Activated CD8-positive, alpha-beta memory T cell treated with anti-CD3 and anti-CD28 coated beads, Interleukin-2, amount 50 U/mL, for 4 hours (primary cell): ENCODE measurements at places on chromosomes 1 and 21.

DNA sequence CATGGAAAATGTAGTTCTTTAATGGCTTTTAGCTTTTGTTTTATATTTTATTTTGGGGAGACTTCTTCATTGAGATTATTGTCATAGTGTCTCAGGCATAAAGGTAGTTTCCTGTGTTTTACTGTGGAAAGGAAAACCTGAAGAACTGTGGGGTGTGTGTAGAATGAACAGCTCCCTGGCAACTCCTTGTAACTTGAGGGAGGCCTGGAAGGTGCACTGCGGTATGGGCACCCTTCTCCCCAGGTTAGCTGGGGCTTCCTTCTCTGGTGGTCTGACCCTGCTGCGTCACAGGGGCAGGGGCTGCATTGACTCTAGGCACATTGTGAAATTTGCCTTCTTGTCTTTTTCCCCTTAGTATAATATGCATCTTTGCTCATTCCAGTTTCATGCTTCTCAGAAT, 1.7 kb downstream of the ATP1B1 start:
- no peak for DNase-seq

GRCh38 chr1:182666706-182667105, 17.7 kb downstream of the RGS8 start:
- no peak for DNase-seq

DNA sequence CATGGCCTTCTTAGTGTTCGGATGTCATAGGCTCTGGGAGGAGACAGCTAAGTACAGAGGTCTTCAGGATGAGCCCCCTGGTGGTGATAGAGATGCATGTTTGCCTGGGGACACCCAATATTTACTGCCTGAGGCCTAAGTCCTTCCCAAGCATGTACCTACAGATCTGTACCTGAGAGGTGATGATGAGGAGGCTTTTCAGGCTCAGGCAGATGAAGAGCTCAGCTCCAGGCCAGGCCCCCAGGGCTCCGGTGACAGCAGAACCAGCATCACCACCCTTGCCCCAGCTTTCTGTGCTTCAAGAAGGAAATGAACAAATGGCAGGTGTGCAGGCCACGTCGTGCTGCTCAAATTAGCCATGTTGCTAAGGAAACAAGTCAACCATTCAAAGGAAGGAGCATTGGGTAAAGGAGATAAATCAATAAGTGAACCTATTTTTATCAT, 21.1 kb downstream of the CACNA1E start:
- no peak for DNase-seq

DNA sequence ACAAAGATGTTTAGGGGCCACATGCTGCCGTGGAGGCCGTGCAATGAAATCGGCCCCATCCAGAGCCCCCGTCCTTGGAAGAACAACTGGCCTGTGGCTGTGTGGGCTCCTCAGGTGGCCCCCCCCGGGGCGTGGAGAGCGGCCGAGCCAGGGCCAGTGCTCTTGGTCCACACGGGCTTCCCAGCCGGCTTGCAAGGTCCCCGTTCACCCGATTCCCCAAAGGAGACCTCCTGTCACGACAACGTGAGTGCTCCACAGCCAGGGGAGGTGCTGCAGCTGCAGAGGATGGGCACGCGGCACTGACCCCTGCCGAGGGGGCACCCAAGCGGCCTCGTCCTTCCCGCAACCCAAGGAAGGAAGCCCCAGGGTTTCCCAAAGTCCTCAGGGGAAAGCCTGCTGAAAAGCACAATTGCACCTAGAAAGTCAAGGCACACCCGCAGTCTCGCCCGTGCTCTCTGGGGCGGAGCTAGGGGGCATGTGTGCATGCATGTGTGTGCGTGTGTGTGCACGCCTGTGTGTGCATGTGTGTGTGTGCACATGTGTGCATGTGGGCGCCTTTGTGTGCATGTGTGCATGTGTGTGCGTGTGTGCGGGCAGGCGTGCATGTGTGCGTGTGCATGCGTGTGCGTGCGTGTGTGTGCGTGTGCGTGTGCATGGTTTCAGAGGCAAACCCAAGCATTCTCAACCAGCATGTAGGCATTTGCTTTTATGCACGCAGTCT, 48.2 kb downstream of the SLX9 start:
- DNase-seq, result peak; percentile 14

GRCh38 chr1:98662356-98662670, 792 bp downstream of the SNX7 start:
- no peak for DNase-seq

- no peak for DNase-seq
Measured at GRCh38 chr1:236890152-236891056, 95.3 kb downstream of the MTR start.

DNA sequence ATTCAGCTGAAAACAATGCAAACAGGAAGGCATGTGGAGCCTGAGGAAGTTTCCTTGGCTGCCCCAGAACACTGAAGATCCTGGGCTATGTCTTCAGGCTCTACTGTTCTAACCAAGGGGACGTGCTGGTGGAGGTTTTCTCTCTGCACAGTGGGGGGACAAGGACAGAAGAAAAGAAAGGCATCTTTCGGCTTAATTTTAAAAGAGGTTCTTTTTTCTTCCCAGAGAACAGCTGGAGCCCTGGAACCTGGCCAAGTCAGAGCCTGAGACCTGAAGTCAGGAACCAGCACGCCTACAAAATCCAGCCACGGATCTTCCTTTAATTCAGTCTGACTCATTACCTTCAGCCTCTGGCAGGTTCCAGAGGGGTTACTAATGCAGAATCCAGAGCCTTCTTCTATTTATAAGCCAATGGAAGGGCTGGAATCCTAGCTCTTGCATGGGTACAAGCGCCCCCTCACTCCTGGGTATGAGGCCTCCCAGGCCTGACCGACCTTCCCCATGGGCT, 19.8 kb downstream of the CTNNBIP1 start:
- no peak for DNase-seq

- no peak for DNase-seq
Measured at GRCh38 chr1:239814306-239814881, 277.3 kb upstream of the FMN2 start.

GRCh38 chr1:200624679-200625335, 4.3 kb upstream of the KIF14 start:
- DNase-seq, result no peak

DNA sequence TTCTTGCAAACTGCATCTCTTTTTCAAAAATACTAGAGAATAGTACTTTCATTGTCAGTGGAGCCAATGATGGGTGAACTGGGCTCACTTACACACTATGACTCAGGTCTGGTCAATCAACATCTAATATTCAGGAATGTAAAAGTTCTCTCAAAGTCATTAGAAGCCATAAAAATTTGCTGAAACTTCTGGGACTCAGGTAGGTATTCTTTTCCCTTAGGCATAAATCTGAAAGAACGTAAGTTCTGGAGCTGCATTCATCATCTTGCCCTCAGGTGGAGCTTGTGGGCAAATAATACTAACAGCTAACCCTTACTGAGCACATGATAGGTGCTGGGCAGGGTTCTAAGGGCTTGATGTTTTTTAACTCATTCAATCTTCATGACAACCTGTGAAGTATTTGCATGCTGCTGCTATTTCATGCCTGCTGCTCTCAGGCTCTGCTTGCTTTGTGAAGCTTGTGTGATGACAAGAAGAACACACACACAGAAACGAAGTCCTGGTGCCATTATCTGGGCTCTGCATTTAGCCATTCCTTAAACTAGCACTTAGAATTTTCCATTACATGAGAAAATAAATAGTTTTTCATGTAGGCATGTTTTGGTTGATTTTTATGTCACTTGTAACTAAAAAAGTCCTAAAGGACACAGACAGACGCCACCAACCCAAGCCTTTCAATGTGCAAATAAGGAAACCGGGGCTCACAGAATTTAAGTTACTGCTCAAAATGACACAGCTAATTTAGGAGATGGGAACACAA, 394.2 kb upstream of the LYPLAL1 start:
- no peak for DNase-seq

- DNase-seq, result no peak
Measured at GRCh38 chr1:90713741-90714509, 3.2 kb downstream of the BARHL2 start.

DNA sequence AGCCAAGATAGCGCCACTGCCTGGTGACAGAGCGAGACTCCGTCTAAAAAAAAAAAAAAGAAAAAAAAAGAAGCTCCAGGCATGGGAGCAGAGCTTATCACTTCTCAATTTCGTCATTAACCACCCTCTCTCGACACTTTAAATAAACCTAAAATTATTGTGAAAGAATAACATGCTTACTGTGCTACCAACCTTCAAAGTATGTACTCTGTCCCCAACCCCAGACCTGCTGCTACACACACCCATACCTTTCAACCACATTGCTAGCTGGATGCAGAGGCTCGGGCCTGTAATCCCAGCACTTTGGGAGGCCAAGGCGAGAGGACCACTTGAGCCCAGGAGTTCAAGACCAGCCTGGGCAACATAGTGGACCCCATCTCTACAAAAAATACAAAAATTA, 38.7 kb downstream of the GNPAT start:
- no peak for DNase-seq

DNA sequence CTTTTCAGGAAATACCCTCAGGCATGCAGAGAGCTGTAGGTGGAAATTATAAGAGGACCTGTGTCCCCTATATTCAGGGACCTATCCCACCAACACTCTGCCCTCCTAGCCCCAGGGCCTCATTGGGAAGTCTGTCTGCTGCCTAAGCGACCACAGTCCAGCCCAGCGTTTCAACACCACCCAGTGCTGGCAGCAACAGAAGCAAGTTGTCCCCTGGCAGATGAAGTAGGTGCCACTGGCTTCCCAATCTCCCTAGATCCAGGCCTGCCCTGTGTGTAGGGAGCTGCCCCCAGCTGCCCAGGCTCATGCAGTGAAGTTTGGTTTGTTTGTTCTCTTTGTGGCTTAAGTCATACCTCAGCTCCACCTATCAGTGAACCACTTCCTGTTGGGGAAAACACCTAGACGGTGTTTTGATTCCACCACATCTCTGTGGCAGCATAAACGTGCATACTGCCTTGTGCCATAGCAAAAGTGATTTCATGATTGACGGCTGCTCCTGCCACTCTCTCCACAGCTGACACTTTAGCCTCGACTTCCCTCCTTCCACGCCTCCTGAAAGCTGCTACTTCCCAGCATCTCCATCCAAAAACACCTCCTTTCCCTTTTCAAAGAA, 8.1 kb upstream of the LEFTY1 start:
- peak; percentile 46 for DNase-seq

DNA sequence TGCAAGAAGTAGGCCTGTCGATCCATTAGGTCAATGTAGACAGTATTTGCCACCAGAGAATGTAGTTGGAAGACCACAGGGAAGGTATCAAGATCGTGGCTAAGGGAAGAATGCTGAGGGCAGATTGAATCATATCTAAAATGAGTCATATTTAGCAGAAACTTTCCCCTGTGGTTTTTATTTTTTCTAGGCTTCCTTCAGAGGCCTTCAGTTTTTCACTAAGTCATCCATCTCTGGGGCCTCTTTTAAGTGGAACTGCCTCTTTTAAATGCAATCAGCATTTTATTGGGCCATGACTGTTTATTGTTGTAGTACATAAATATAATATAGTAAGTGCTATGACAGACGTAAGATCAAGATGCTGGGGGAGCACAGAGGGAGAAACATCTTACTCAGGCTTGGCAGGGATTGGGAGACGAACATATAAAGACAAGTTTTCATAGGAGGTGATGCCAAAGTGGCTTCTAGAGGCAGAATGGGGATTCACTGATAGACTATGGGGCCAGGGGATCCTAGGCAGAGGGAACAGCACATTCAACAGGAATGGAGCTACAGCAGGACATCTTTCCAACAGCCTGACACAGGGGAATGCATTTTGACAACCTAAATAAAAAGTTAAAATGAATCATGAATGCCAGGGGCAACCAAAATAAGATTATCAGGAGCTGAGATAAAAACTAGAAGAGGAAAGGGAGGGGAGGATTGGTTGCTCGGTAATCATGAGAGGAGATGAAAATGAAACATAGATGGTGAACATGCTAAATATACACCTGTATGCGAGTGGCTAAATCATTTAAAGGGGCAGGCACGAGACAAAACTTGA, 20.1 kb downstream of the UBE2U start:
- DNase-seq, result no peak

DNA sequence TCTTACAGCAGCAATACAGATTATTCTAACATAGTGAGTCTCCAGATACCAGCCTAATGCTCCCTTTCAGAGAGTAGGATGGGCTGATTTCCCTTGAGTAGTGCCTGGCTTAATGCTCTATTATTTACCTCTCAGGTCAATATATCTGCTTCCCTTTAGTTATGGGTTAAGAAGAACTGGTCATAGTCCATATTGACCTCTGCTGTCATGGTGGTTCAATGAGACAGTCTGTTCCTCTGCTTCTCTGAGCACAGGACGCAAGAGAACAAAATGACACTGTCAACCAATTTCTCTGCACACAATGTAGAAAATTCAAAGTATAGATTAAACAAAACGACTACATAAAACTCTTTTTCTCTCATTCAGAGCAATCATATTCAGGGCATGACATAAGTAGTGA, 2.9 kb downstream of the MRAP start:
- DNase-seq, result no peak

DNA sequence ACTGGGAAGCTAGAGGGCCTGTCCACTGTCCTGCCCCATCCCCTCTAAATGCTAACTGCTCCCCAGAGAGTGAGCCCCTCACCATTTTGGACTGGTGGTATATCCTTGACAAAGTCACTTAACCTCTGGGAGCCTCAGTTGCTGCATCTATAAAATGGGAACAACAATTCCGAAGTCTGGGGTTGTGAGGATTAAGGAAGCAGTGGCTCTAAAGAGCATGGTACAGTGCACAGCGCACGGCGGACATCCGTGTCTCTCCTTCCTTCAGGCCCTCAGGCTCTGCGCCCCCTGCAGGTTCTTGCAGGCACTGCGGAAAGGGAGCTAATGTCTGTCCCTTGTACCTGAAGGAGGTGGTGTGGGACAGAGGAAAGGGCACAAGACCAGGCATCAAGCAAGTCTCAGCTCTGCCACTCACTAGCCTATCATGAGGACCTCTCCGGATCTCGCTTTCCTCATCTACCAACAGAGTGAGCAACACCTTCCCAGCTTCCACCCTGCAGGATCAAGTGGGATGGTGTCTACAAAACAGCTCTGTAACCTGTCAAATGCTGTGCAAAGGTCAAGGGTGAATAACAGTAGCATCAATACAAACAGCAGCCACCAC, 20.1 kb downstream of the ECE1 start:
- peak; percentile 85 for DNase-seq

DNA sequence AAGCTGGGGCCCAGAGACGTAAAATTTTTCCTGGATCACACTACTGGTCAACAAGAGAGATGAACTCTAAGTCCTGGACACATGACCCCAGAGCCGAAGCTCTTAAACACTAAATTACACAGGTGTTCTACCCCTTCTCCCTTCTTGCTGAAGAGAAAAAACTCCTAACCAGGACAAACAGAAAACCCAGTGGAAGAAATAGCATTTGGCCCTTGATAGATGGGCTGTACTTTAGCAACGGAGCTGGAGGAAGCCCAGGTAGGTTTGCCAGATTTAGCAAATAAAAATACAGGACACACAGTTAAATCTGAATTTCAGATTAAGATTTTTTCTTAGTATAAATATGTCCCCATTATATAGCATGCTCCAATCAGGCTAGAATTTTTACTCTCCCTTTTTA, 72.7 kb downstream of the DIRAS3 start:
- DNase-seq, result no peak

GRCh38 chr1:9129266-9130041, 552 bp upstream of the GPR157 start:
- DNase-seq, result peak; percentile 88
